ENCODE measurements at places on chromosomes 7 and 10.

DNA sequence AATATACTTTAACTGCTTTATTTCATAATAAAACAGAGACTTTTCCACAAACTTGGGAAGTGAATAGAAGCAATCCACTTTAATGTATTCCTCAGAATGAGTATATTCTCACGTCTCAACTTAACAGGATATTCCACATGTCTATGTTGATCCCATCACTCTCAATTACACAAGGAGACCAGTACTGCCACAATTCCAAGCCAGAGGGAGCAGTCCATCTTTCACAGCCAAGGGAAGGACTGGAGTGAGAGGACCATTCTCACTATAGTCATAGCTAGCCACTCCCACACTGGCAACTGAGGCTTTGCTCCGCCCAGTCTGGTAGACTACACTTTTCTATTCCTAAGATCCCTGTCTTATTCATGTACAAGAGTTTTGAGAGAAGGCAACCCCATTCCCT, 553.9 kb downstream of the CNTNAP2 start:
- DNase-seq = no peak

- no peak for DNase-seq
Observed at GRCh38 chr10:60208676-60209269, 180.9 kb downstream of the ANK3 start.

- DNase-seq = no peak
Observed at GRCh38 chr10:94000638-94001415, 7.1 kb downstream of the PLCE1 start.

- no peak for DNase-seq
Observed at GRCh38 chr10:94088926-94089381, 95.2 kb downstream of the PLCE1 start.

GRCh38 chr7:70573071-70573661, 558.8 kb upstream of the GALNT17 start:
- no peak for DNase-seq

DNA sequence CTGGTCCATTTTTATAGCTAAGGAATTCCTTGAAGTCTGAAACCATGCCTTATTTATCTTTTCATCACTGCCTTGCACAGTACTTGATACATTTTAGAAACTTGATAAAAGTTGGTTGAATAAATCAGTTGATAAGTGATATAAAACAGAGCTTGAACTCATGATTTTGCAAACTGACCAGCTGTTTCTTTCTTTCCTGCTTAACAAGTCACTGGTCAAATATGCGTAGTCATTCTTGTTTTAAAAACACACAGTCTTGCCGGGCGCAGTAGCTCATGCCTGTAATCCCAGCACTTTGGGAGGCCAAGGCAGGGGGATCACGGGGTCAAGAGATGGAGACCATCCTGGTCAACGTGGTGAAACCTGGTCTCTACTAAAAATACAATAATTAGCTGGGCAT, 6.3 kb downstream of the TPST1 start:
- no peak for DNase-seq

- DNase-seq = no peak
Observed at GRCh38 chr7:2602406-2603043, 29.3 kb upstream of the TTYH3 start.

- no peak for DNase-seq
Observed at GRCh38 chr10:55500931-55501559, 700.0 kb upstream of the PCDH15 start.

DNA sequence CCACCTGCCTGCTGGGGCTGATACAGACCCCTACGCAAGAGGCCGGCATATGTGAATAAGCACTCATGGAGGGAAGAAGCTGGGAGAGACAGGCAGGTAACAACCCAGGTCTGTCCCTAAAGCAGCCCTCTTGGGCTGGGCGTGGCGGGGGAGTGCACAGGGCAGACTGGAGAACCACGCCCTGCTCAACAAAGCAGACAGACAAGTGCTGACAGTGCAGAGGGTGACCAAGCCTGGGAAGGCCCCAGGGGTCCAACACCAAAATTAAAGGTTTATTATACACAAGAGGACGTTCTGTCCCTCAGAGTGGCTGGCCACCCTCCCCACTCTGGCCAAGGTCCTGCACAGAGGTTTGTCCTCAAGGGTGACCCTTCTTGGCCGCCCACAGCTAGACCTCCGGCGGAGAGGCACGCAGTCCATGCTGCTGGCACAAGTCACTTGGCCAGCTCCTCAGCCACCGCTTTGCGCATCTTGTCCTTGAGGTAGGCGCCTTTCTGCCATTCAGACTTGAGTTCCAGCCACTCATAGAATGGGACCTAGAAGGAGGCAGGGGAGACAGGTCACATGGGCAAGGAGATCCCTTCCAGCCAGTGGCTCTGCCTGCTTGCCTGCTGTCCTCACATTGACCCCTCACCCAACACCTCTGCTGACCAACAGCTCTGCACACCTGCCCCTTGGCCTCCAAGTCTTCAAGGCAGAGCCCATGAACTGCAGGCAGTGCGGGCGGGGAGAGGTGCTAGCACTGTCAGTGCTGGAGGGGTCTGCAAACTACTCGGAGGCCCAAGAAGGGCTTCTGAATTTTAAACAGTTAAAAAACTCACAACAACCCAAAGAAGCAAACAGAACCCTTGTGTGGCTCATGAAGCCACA, 11.4 kb upstream of the NACAD start:
- DNase-seq = no peak

GRCh38 chr7:128322040-128322643, 21.6 kb downstream of the RBM28 start:
- DNase-seq = no peak

- DNase-seq = no peak
Observed at GRCh38 chr7:83852136-83852535, 203.2 kb upstream of the SEMA3E start.

DNA sequence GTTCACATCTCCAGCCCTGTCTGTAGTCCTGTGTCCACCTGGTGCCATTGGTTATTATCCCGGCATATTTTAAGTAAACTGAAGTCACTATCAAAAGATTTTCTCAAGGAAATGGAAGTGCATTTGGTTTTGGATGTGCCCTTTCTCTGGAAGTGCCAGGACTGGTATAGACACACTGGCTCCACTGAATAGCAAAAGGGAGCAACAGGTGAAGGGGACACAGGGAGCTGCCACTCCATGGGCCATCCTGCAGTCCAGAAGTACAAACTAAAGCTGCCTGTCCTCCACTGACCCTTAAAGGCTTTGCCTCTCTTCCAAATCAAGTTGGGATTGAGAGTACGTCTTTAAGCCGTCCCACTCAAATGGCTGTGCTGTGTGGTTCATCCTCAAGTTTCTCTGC, 62.7 kb downstream of the NOC3L start:
- no peak for DNase-seq

DNA sequence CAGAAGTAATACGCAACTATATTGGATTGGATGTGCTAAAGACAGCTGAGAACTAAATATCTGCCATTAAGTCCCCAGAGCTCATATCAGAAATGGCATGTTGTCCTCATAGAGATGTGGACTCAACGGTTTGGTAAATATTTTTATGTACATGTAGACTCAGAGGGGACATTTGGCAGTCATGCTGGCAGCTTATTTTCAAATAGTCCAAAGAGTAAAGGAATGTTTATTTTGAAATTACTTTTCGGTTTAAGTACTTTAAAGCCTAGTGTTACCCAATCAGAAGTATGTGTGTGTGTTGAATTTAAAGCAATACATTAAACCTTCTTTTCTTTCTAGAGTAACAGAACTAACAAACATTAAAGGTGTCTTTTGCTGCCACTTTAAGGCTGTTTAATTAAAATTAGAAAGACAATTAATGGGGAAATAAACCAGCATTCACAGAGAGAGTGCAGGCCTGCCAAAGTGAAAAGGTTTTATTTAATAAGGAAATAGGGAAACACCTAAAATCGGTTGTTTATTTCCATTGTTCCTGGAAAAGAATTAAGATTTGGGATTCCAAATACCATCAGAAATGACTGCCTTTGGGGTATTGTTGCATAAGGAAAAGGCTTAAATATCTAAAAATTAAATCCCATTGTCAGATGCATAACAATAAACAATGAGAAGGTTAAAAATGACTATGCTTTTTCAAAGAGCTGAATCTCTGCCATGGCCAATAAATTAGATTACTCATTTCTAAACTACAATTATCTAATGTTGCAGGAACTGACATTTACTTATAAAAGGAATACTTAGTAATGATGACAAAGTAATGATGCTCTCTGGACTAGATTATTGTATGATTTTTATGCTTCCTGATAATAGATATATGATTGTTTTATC, 113.4 kb upstream of the AHR start:
- no peak for DNase-seq

GRCh38 chr10:82643601-82644000, 768.6 kb downstream of the NRG3 start:
- DNase-seq = no peak

- DNase-seq = no peak
Observed at GRCh38 chr10:45640049-45640448, 32.5 kb downstream of the ZFAND4 start.

- no peak for DNase-seq
Observed at GRCh38 chr10:132257271-132257670, 50.5 kb downstream of the STK32C start.

DNA sequence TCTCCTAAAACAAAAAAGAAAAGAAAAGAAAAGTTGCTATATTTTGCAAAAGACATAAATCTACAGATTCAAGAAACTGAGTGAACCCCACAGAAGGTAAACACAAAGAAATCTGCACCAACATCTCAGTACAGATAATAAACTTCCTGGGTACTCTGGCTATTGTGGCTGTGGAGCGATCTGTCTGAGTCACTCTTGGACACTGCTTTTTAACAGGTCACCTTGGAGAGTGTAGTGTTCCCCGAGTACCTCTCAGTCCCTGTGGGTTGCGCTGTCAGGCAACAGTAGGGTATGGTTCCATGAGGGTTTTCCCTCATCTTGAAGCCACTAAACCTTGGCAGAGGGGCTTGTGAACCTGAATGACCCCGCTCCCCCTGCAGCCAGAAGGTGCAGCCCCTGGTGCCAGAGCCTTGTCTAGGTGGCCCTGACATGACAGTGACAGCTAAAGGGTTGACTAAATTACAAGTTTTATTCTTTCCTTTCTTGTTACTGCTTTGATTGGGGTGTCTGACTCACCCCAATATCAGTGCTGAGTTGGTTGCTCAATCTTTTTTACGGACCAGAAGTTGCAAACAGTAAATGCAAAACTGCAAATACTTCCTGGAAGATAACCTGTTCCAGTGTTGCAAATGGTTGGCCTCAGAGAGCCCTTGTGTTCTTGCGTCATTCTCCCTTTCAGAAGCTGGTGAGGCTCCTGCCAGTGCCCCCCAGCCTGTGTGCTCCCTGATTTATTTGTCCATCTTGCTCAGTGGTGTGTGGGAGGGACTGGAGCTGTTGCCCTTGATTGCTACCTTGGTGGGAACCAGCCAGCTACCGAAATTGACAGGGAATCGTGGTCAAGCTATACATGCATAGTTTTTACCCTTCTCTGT, 30.6 kb downstream of the POR start:
- DNase-seq = no peak

DNA sequence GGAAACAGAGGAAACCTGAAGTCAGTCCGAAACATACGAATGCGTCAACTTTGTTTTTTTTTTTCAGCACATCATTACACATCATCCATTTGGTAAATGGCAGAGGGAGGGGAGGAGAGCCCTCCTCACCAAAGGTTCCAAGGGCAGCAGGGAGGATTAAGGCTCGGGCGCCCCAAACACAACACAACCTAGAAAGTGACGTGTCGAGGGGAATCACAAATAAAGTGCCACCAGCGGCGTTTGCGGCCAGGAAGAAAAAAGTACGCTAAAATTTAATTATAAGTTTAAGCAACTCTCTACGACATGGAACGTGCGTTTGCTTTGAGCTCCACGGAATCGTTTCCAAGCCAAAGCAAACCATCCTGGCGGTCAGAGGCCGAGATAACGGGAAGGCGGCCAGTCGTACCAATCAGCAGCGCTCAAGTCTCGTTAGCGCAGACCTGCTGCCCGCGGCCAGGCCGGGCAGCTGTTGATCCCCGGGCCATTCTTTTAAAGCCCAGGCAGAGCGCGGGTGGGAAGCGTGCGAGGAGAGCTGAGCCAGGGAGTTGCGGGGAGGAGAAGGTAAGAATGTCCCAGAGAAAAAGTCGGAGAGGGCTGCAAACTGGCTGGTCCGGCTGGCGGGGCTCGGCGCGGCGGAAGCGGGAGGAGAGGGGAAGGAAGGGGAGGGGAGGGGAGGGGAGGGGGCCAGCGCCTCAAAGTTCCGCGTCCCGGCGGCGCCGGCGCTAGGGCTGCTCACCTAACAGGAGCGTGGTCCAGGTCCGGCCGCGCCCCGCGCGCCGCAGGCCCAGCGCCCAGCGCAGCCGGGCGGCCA, 719 bp downstream of the DPY19L1 start:
- no peak for DNase-seq

DNA sequence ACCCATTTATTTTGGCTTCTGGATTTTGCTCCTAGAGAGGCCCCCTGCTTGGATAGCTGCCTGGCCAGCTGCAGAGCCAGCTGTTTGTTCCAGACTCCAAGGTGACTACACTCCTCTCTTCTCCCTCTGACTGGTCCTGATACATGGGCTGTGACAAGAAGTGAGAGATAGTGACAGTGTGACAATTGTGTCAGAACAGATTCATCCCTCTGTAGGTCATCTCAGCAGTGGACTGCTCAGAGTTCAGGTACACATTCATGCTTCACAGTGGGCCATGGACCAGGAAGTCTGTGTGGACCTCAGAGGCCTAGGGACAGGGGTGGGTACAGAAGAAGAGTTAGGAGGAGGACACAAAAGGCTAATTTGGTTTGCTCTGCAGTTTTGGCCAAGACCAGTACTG, 188.2 kb upstream of the MKLN1 start:
- no peak for DNase-seq

GRCh38 chr7:27802999-27803398, 63.0 kb downstream of the TAX1BP1 start:
- no peak for DNase-seq

DNA sequence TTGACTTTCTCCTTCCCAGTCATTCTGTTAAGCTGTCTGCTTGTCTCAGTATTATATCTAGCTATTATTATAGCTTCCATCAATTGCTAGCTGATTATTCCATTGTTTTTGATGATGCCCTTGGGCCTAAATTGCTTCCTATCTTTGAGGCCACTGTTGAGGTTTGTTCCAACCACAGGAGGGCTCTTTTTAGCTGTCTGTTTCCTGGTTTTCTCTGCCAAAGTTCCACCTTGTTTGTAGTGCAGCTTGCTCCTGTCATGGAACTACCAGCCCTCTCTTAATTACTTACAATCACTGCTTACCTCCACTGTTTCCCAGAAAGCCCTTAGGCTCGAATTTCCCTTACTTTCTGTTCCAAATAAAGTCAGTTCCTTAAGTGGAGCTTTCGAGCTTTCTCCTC, 118.7 kb upstream of the SEC61G start:
- no peak for DNase-seq

DNA sequence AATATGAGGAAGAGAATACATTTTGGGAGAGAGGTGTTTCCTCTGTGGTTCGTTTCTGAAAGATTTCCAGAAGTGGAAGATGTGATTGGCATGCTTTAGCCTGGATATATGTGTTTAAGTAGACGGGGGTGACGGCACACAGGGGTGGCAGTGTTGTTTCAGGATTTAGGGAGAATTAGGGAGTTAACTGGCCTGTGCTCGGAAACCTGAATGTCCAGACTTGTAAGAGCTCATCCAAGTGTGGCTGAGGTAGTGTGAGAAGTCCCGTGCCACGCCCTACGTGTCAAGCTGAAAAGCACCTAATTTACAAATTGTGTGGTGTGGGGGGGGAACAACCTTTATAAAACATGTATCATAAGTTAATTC, 1.1 kb downstream of the RALA start:
- DNase-seq = no peak

- no peak for DNase-seq
Observed at GRCh38 chr10:29962166-29962850, 97.1 kb downstream of the JCAD start.

GRCh38 chr7:28749638-28750037, 208.5 kb downstream of the TRIL start:
- DNase-seq = no peak

Measured in stimulated activated CD8-positive, alpha-beta memory T cell treated with anti-CD3 and anti-CD28 coated beads, Interleukin-7, amount 100 ng/mL, for 1 hour (primary cell).